ENCODE measurements at places on chromosomes 7 and 10.

DNA sequence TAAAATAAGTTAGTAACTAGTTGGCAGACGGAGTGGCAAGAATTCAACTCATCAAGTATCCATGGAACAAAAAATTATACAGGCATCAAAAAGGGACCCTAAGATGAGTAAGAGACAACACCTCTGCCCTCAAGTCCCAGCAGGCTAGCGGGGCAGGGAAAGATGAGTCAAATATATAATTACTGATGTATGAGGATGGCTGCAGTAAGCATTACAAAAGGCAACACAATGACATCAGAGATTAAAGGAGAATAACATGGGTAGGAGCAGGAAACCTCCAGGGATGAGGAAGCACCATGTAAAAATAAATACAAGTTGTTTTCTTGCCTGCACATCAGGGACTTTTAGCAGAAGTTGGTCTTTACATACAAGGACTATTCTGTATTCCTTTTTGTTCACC, 49.4 kb downstream of the SCRN1 start:
- H3K4me1 ChIP-seq, result no peaks in the 10 kb centered on the region
- H3K36me3 ChIP-seq, result peaks cover 69% of the 10 kb centered on the region
- DNase-seq, result no peak
- H3K27me3 ChIP-seq, result no peaks in the 10 kb centered on the region
- no peak overlapping the region for H3K27ac ChIP-seq
- H3K4me3 ChIP-seq, result no peak overlapping the region

DNA sequence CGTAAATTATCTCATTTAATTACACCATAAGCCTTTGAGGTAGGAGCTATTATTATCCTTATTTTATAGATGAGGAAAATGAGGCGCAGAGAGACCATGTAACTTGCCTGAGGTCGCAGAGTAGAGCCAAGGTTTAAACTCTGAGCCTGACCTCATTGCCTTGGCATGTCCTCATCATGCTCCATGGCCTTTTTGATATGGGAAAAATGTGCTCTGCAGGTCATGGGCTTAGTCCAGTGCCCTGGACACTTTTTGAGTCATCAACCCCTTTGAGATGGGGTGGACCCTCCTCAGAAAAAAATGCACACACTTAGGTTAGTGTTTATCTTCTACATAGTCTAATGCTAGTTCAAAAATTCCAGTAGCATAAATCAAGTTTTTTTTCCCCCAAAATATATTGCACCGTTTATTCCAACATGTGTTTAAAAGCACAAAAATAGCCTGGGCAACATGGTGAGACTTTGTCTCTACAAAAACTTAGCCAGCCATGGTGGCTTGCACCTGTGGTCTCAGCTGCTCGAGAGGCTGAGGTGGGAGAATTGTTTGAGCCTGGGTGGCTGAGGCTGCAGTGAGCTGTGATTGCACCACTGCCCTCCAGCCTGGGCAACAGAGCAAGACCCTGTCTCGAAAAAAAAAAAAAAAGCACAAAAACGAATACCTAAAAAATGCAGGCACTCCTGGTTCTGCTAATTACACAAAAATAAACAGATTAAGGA, 28.6 kb upstream of the TMEM178B start:
- peaks cover 4% of the 10 kb centered on the region for H3K27me3 ChIP-seq
- H3K27ac ChIP-seq, result no peak overlapping the region
- H3K4me3 ChIP-seq, result no peak overlapping the region
- no peak for DNase-seq

GRCh38 chr7:51660516-51660915, 343.9 kb upstream of the COBL start:
- DNase-seq, result no peak
- H3K27ac ChIP-seq, result no peak overlapping the region
- no peaks in the 10 kb centered on the region for H3K4me1 ChIP-seq
- no peaks in the 10 kb centered on the region for H3K36me3 ChIP-seq
- no peaks in the 10 kb centered on the region for H3K27me3 ChIP-seq
- no peak overlapping the region for H3K4me3 ChIP-seq

DNA sequence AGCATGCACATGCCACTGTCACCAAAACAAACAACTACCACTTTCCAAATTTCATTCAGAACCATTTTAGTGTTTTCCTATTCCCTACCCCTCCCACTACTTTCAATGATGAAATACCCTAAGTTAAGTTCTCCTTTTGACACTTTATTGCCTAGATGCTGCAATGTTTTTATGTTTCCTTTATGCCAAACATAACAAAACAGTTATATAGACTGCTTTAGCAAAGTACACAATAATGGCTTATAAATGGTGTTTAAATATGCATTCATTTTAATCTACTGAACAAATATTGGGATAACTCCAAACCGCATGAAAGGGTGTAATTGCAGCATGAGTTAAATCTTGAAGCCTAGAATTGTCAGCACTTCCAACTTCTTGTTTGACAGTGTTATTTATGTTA, 69.2 kb downstream of the PHYHIPL start:
- H3K4me1 ChIP-seq, result peaks cover 21% of the 10 kb centered on the region
- no peak overlapping the region for H3K4me3 ChIP-seq
- DNase-seq, result no peak

- no peak overlapping the region for H3K4me3 ChIP-seq
- H3K36me3 ChIP-seq, result no peaks in the 10 kb centered on the region
- no peak overlapping the region for H3K27ac ChIP-seq
- DNase-seq, result no peak
Observed at GRCh38 chr10:78176320-78177317, 143.0 kb downstream of the RPS24 start.

- peaks cover 38% of the 10 kb centered on the region for H3K36me3 ChIP-seq
- no peak for DNase-seq
- peaks cover 1% of the 10 kb centered on the region for H3K27me3 ChIP-seq
- H3K4me1 ChIP-seq, result no peaks in the 10 kb centered on the region
Observed at GRCh38 chr10:127035827-127036226, 130.6 kb downstream of the DOCK1 start.

GRCh38 chr7:24840563-24840962, 83.3 kb upstream of the GSDME start:
- DNase-seq, result no peak
- no peak overlapping the region for H3K4me3 ChIP-seq
- H3K27me3 ChIP-seq, result no peaks in the 10 kb centered on the region
- no peaks in the 10 kb centered on the region for H3K36me3 ChIP-seq

DNA sequence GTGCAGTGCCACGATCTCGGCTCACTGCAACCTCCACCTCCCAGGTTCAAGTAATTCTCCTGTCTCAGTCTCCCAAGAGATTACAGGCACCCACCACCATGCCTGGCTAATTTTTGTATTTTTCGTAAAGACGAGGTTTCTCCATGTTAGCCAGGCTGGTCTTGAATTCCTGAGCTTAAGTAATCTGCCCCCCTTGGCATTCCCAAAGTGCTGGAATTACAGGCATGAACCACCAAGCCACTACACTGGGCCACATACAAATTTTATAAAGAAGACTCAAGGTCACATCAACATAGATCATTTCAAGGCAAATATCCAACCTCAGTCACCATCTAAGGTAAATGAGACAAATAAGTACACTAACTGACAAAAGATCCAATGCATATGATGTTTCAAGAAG, 32.1 kb downstream of the IGF2BP3 start:
- peaks cover 2% of the 10 kb centered on the region for H3K27me3 ChIP-seq
- H3K36me3 ChIP-seq, result no peaks in the 10 kb centered on the region
- H3K27ac ChIP-seq, result no peak overlapping the region
- no peak overlapping the region for H3K4me3 ChIP-seq
- no peak for DNase-seq
- H3K4me1 ChIP-seq, result no peaks in the 10 kb centered on the region

DNA sequence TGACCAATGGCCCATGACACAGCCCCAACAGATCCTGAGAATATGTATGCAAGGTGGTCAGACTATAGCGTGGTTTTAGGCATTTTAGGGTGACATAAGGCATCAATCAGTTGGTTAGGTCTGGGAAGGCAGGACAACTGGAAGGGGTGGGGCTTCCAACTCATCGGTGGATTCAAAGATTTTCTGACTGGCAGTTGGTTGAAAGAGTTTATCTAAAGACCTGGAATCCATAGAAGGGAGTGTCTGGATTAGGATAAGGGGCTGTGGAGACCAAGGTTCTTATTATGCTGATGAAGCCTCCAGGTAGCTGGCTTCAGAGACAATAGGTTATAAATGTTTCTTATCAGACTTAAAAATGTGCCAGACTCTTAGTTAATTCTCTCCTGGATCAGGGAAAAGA, 60.3 kb upstream of the CFAP46 start:
- H3K27ac ChIP-seq, result no peak overlapping the region
- H3K4me3 ChIP-seq, result no peak overlapping the region
- DNase-seq, result no peak

GRCh38 chr10:27529010-27529783, 25.1 kb downstream of the RAB18 start:
- H3K27me3 ChIP-seq, result no peaks in the 10 kb centered on the region
- H3K4me1 ChIP-seq, result peaks cover 14% of the 10 kb centered on the region
- peak overlapping the region; percentile 12 for H3K27ac ChIP-seq

- no peak for DNase-seq
- no peaks in the 10 kb centered on the region for H3K27me3 ChIP-seq
- H3K4me1 ChIP-seq, result no peaks in the 10 kb centered on the region
Observed at GRCh38 chr7:80499350-80499953, 12.4 kb downstream of the GNAT3 start.

DNA sequence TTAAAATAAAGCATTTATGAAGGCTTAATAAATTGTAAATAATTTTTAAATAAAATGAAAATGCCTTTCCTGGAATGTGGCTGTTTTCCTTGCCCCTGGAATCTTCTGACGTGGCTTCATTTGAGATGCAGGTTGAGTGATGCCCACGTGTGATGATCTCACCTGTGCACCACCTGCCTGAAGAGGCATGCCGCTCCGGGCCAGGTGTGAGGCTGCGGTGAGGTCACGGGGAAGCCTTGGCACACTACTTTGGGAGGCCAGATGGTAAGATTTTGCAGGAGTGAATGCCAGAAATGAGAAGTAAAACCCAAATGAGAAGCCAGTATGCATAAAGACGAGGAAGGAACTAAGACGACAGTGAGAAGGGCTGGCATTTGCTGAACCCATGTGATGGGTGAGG, 36.2 kb downstream of the GOT1 start:
- peaks cover 23% of the 10 kb centered on the region for H3K4me1 ChIP-seq
- H3K27ac ChIP-seq, result no peak overlapping the region
- H3K27me3 ChIP-seq, result no peaks in the 10 kb centered on the region

GRCh38 chr7:76397409-76398183, 11.9 kb downstream of the SSC4D start:
- H3K36me3 ChIP-seq, result no peaks in the 10 kb centered on the region
- peak; percentile 40 for DNase-seq
- H3K27ac ChIP-seq, result no peak overlapping the region
- H3K27me3 ChIP-seq, result peaks cover 12% of the 10 kb centered on the region

Measured in endothelial cell (in vitro differentiated cells).